ENCODE measurements at places on chromosomes 5 and 9. TPM values are rescaled to one million over a fixed set of nuclear protein-coding genes. Genes with fewer than 3 reads are reported as not detected.

ZMYND19 gene
- total RNA-seq: 15.8 TPM

ROR2 gene
- 0.70 TPM for total RNA-seq

ZMAT2 gene
- 17.3 TPM for total RNA-seq

EQTN gene
- not detected for total RNA-seq

RGS3 gene
- total RNA-seq: 55.3 TPM

DRD1 gene
- total RNA-seq: 0.13 TPM

HRH2 gene
- 0.83 TPM for total RNA-seq

TTC23L gene
- total RNA-seq: not detected

LIFR gene
- total RNA-seq: 13.7 TPM

MLANA gene
- not detected for total RNA-seq

GRM6 gene
- not detected for total RNA-seq

NR6A1 gene
- total RNA-seq: 36.1 TPM

CDX1 gene
- total RNA-seq: 429 TPM

LCN9 gene
- not detected for total RNA-seq

RANBP6 gene
- total RNA-seq: 11.6 TPM

OR13C3 gene
- total RNA-seq: not detected

TMEM267 gene
- total RNA-seq: 5.0 TPM

LURAP1L gene
- total RNA-seq: 7.4 TPM

PCA3 gene
- not detected for total RNA-seq

PCDHGA6 gene
- total RNA-seq: 0.94 TPM

- no peaks in the 10 kb centered on the region for H3K36me3 ChIP-seq
- no peak overlapping the region for H3K4me3 ChIP-seq
- no peak for DNase-seq
- no peaks in the 10 kb centered on the region for H3K27me3 ChIP-seq
- H3K27ac ChIP-seq: no peak overlapping the region
Measured at GRCh38 chr5:160773646-160774410, 78.2 kb downstream of the ATP10B start.

- H3K4me3 ChIP-seq: no peak overlapping the region
- H3K4me1 ChIP-seq: no peaks in the 10 kb centered on the region
- no peak overlapping the region for H3K27ac ChIP-seq
- H3K36me3 ChIP-seq: no peaks in the 10 kb centered on the region
Measured at GRCh38 chr5:96117771-96118651, 156.4 kb upstream of the ELL2 start.

DNA sequence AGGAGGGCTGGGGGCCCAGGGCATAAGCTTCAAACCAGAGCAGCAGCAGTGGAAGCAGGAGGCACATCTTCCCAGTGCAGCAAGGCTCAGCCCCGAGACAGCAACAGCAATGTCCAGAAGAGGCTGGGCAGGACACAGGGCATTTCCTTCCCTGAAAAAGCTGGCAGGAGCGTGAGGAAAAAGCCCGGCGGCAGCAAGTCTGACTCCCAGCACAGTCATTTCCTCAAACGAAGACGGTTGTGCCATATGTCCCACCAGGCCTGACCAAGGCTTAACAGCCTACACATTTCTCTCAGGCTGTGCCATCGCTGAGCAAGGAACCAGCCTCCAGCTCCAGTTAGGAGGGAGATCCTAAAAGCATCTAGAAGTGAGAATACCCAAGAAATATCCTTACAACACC lies 74.5 kb downstream of the APTX start:
- H3K4me1 ChIP-seq: no peaks in the 10 kb centered on the region
- no peaks in the 10 kb centered on the region for H3K36me3 ChIP-seq
- H3K4me3 ChIP-seq: no peak overlapping the region
- no peak overlapping the region for H3K27ac ChIP-seq
- H3K27me3 ChIP-seq: no peaks in the 10 kb centered on the region

- H3K36me3 ChIP-seq: no peaks in the 10 kb centered on the region
- H3K4me3 ChIP-seq: no peak overlapping the region
- no peak for DNase-seq
- H3K27ac ChIP-seq: no peak overlapping the region
Measured at GRCh38 chr5:172530878-172531703, 76.8 kb upstream of the SH3PXD2B start.

DNA sequence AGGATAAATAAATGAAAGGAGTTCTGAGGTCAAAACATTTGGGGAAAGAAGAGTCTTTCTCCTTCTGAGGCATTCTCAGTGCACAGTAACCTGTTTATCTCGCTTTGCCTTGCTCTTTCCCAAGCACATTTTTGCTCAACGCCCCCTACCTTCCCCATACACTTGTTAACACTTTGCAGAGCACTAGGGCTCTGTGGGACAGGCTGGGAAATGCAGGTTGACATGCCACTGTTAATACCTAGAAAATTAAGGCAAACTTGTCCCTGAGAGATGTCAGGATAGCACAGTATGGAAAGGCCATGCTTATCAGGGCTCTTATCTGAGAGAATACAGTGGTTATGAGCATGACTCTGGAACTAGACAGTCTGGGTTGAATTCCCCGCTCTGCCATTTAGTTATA lies 152.0 kb downstream of the DOCK8 start:
- no peaks in the 10 kb centered on the region for H3K4me1 ChIP-seq
- no peaks in the 10 kb centered on the region for H3K27me3 ChIP-seq
- no peak for DNase-seq
- H3K27ac ChIP-seq: no peak overlapping the region

- peaks cover 7% of the 10 kb centered on the region for H3K4me1 ChIP-seq
- no peaks in the 10 kb centered on the region for H3K36me3 ChIP-seq
- H3K4me3 ChIP-seq: peak overlapping the region; percentile 87
- H3K27me3 ChIP-seq: no peaks in the 10 kb centered on the region
- peak overlapping the region; percentile 94 for H3K27ac ChIP-seq
Measured at GRCh38 chr5:134874831-134875655, 872 bp downstream of the TXNDC15 start.

GRCh38 chr5:154446195-154447088 lies 645 bp downstream of the SAP30L start:
- no peaks in the 10 kb centered on the region for H3K27me3 ChIP-seq
- H3K4me3 ChIP-seq: peak overlapping the region; percentile 100
- no peaks in the 10 kb centered on the region for H3K36me3 ChIP-seq
- peaks cover 30% of the 10 kb centered on the region for H3K4me1 ChIP-seq
- peak overlapping the region; percentile 88 for H3K27ac ChIP-seq

GRCh38 chr9:90499761-90500160 lies 142.9 kb downstream of the DIRAS2 start:
- no peaks in the 10 kb centered on the region for H3K36me3 ChIP-seq
- H3K4me3 ChIP-seq: no peak overlapping the region
- H3K27me3 ChIP-seq: no peaks in the 10 kb centered on the region
- no peaks in the 10 kb centered on the region for H3K4me1 ChIP-seq
- no peak overlapping the region for H3K27ac ChIP-seq

DNA sequence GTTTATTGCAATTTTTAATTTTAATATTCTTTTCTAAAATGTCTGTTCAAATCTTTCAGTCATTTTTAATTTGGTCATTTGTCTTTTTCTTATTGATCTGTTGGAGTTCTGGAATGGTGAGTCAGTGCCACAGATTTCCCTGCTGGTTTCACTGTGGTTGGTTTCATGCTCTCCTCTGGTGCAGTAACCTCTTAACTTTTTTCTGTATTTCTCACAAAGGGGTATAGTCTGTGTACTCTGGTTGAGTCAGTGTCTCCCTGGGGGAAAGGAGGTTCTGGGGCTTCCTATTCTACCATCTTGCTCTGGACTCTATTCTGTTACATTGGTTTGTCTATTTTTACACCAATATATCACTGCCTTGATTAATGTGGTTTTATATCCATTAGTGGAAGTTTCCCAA lies 178.8 kb downstream of the CSNK1G3 start:
- no peak overlapping the region for H3K4me3 ChIP-seq
- no peak for DNase-seq
- H3K27me3 ChIP-seq: no peaks in the 10 kb centered on the region
- H3K36me3 ChIP-seq: no peaks in the 10 kb centered on the region
- H3K27ac ChIP-seq: no peak overlapping the region
- no peaks in the 10 kb centered on the region for H3K4me1 ChIP-seq

GRCh38 chr9:121744002-121744686 lies 92.7 kb downstream of the DAB2IP start:
- no peak overlapping the region for H3K4me3 ChIP-seq
- peak overlapping the region; percentile 91 for H3K27ac ChIP-seq
- H3K27me3 ChIP-seq: no peaks in the 10 kb centered on the region
- no peaks in the 10 kb centered on the region for H3K4me1 ChIP-seq
- peak; percentile 75 for DNase-seq

- H3K36me3 ChIP-seq: no peaks in the 10 kb centered on the region
- H3K4me1 ChIP-seq: peaks cover under 1% of the 10 kb centered on the region
- H3K4me3 ChIP-seq: no peak overlapping the region
- DNase-seq: no peak
- H3K27me3 ChIP-seq: no peaks in the 10 kb centered on the region
- no peak overlapping the region for H3K27ac ChIP-seq
Measured at GRCh38 chr9:128877852-128878251, 3.9 kb downstream of the KYAT1 start.

- DNase-seq: no peak
- H3K4me3 ChIP-seq: no peak overlapping the region
- H3K27ac ChIP-seq: no peak overlapping the region
- H3K36me3 ChIP-seq: no peaks in the 10 kb centered on the region
Measured at GRCh38 chr5:41457094-41457493, 53.3 kb downstream of the PLCXD3 start.

DNA sequence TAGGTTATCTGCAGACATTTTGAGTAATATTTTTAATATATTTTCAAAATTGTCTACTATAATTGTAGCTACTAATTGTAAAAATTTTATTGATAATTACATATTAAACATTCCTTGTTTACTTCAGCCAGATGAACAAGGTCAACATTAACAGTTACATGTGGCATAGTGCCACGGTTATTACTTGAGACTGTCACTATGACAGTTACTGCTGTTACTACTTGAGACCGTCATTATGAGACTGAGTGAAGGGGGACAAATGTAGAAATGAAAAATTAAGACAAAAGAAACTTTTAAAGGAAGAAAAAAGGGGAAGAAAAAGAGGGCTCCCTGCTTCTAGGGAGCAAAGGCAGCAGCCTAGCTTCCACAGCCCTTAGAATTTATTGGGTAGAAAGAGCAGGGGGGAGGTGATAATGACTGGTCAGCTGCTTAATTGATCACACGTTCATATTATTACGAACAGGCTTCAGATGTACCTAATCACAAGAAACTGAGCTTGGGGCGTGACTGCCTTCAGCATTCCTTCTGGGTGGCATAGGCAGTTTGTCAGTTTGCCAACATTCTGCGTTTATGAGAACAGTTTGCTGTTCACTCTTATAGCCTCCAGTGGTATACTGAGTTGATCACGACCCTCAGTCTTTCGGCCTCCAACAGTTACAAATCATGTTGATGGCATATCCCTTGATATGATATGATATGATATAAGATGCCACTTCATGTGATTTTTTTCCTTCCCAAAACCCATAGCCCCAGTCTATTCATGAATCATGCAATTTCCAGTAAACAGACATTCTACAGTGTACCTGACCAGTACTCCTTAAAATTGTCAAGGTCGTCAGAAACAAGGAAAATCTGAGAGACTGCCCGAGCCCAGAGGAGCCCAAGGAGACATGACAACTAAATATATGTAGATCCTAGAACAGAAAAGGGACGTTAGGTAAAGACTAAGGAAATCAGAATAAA lies 13.1 kb downstream of the MARCHF6 start:
- no peaks in the 10 kb centered on the region for H3K4me1 ChIP-seq
- H3K36me3 ChIP-seq: no peaks in the 10 kb centered on the region
- no peak for DNase-seq
- H3K27me3 ChIP-seq: no peaks in the 10 kb centered on the region
- no peak overlapping the region for H3K27ac ChIP-seq

GRCh38 chr5:127934791-127935256 lies 148.7 kb upstream of the SLC12A2 start:
- H3K4me3 ChIP-seq: no peak overlapping the region
- DNase-seq: no peak
- no peak overlapping the region for H3K27ac ChIP-seq
- H3K36me3 ChIP-seq: no peaks in the 10 kb centered on the region

DNA sequence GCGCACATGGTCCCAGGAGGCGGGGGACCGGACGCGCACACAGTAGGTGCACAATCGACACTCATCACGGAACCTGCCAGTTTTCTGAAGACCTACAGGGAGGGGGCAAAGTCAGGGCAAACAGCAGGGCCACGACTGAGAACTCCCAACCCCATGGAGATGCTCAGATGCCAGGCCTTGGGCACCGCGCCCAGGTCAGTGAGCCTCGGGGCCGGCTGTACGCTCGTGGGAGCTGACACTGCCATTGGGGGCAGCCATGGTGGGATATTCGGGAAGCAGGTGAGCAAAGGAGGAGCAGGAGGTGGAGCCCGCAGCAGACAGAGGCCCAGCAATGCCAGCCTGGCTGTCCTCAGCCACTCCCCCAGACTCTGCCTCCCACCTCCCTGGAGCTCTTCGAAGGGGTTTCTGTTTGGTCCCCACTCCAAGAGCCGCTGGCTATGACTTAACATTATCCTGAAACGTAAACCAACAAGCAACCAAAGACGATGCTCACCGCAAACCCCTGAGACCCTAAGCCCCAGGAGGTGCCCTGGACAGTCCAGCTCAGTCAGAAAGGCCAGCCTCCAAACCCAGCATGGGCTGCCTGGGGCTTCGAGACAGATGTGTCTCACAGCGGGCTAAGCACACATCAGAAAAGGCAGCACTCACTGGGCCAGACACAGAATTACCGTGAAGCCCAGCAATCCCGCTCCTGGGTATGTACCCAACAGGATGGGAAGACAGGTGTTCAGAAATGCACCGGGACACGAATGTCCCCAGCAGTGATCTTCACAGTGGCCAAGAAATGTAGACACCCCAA lies 78.4 kb downstream of the VAV2 start:
- no peak for DNase-seq
- H3K27me3 ChIP-seq: no peaks in the 10 kb centered on the region
- no peak overlapping the region for H3K27ac ChIP-seq
- H3K4me1 ChIP-seq: no peaks in the 10 kb centered on the region

- H3K36me3 ChIP-seq: no peaks in the 10 kb centered on the region
- no peaks in the 10 kb centered on the region for H3K27me3 ChIP-seq
- DNase-seq: no peak
- no peaks in the 10 kb centered on the region for H3K4me1 ChIP-seq
Measured at GRCh38 chr5:83509540-83509939, 38.0 kb downstream of the VCAN start.

DNA sequence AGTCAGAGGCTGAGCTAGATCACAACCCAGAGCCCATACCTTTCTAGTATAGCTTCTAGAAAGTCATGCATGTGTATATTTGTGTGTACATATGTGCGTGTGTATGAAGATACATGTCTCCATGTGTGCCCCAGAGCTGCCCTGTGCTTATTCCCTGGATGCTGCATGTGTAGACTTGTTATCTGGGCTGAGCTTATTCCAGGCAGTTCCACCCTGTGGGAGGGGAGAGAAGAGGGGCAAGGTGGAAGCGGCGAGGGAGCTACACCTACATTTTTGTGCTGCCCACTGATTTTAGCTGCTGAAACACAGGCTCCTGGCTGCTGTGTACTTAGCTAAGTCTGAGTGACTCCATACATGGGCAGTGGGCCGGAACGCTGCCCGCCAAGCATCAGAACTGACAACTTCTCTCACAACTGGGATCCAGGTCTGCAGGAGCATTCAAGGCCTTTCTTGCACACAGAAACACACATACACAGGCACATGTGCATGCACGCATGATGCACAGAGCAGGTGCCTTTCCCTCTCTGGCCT lies 38.0 kb upstream of the XPA start:
- H3K27me3 ChIP-seq: no peaks in the 10 kb centered on the region
- H3K4me1 ChIP-seq: no peaks in the 10 kb centered on the region
- no peaks in the 10 kb centered on the region for H3K36me3 ChIP-seq
- DNase-seq: no peak
- no peak overlapping the region for H3K27ac ChIP-seq

GRCh38 chr5:174436750-174437149 lies 287.6 kb upstream of the MSX2 start:
- no peaks in the 10 kb centered on the region for H3K27me3 ChIP-seq
- no peak overlapping the region for H3K27ac ChIP-seq
- DNase-seq: no peak
- H3K4me1 ChIP-seq: no peaks in the 10 kb centered on the region
- H3K36me3 ChIP-seq: no peaks in the 10 kb centered on the region
- H3K4me3 ChIP-seq: no peak overlapping the region

GRCh38 chr5:11903121-11903613 lies 1.1 kb downstream of the CTNND2 start:
- no peaks in the 10 kb centered on the region for H3K27me3 ChIP-seq
- no peak for DNase-seq
- H3K4me1 ChIP-seq: peaks cover 8% of the 10 kb centered on the region
